Ascending aorta (tissue), 2 donors: ENCODE measurements at places on chromosomes 5 and 9. TPM values are rescaled to one million over a fixed set of nuclear protein-coding genes. Genes with fewer than 3 reads are reported as not detected.

DNA sequence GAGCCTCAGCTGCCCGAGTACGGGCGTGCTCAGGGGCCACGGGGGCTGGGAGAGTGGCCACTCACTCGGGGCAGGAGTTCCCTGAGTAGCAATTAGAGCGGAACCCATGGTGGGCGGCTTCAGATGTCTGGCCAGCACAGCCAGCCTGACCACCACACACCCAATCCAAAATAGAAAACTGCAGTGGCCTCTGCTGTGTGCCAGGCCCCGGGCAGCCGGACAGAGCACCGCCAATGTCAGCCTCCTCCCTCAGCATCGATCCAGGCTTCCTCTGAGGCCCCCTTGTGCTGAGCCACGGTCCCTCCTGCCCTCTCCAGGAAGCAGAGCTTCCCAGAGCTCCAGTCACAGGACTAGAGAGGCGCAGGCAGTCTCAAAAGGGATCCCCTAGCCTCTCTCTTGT lies 2.7 kb downstream of the ADAMTS2 start:
- no peak for DNase-seq

CACNA1B gene
- not detected for total RNA-seq

DNA sequence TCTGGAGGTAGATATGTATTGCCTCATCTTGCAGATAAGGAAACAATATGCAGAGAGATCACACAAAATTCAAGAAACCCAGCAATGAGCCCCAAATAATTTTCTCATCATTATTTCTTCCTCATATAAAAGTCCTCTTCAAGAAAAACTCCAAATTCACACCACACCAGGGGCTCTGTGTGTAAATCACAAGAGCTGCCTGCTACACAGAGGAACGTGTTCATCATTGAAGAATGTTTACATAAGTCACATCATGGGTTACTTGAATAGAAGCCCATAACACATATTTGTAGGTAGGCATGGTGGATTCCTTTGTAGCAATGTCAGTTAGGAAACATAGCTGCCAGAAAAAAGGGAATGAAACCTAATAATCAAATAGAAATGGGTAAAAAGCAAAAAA lies 308.1 kb upstream of the TLE4 start:
- DNase-seq = no peak

FAXDC2 gene
- total RNA-seq = 25.3 TPM

CAMK2A gene
- total RNA-seq = not detected

GRCh38 chr5:95669540-95669939 lies 13.3 kb downstream of the SPATA9 start:
- DNase-seq = no peak

- DNase-seq = no peak
These were observed 1.7 kb downstream of the DUSP1 start for GRCh38 chr5:172769342-172769615.

SPATA31A6 gene
- not detected for total RNA-seq

C9 gene
- total RNA-seq = 0.96 TPM

DNA sequence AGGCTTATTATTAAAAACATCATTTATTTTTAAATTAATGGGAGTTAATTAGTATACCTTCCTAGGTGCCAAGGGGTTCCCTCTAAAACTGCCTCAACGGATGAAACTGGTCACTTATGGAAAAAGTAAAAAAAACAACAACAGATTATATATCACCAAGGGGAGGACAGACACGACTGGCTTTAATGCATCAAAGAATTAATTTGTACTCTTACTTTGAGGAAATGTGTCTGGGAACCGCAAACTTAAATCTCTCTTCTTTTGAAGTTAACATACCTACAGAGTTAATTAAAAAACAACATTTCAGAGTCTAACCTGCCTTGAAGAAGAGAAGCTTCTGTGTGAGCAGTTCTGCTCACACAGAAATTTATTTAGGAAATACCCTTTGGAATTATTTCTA lies 354.6 kb downstream of the LRRC70 start:
- no peak for DNase-seq
